Stimulated activated CD4-positive, alpha-beta T cell treated with anti-CD3 and anti-CD28 coated beads, TNF-alpha, amount 100 ng/mL, for 1 hour (primary cell): ENCODE measurements at places on chromosomes 5 and 9.

DNA sequence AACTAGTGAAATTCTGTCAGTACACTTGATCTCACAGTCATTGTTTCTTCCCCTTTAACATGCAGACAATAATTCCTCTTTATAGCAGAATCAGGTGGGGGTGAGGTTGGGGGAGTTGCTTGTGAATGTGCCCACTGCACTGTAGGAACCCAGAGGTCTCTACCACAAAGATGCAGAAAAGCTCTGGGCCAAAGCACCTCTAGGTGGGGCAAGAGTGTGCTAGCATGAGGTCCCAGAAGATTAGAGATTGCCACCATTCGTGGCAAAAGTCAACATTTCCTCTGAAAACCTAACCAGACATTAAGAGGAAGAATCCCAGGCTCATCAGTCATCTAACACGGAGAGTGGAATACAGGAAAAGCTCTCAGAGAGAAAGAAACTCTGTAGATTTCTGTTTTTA is 74.5 kb downstream of the PTCD2 start:
- no peak for DNase-seq

DNA sequence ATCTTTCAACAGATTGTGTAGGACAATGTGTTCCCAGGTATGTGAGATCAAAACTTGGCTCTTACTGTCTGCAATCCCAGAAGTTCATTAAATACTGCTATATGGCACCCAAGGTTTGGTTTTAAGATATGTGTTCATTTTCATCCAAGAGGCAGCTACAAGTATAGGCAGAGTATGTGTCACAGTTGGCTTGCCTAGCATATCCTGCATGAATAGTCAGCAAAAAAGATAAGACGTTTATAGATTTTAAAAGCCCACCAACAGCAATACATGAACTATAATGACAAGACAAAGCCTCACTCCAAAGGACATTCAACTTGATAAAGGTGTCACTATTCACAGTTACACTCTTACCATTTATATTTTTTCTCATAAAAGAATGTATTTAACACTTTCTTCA is 99.1 kb downstream of the BNC2 start:
- DNase-seq = no peak

- no peak for DNase-seq
Measured at GRCh38 chr5:34447424-34447823, 208.7 kb upstream of the RAI14 start.

DNA sequence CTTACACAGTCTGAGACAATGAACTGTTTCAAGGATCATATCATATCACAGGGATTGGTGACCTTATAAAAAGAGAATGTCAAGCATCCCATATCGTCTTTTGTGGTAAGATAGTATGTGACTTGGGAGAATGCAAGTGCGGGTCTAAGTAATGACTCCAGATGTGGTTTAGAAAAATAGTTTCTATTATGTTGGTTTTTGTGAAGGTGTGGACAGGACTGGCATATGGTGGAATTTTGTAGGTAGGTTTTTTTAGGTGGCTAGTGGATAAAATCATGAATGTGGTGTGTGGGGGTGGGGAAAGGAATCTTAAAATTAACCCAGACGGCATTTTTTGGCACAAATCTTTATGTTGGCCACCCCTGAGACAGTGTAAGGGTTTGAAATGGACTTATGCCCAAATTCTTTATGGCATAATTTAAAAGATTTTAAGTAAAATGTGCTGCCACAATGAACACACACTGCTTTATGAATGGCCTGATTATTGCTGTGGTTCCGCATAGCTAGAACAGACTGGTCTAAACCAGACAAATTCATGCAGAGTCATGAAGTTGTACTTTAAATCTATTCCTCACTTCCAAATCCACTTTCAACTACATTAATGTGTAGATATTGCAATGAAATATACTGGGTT is 204.8 kb upstream of the HAPLN1 start:
- no peak for DNase-seq

GRCh38 chr5:93579692-93580062 is 1.3 kb downstream of the NR2F1-AS1 start:
- DNase-seq = no peak

- no peak for DNase-seq
Measured at GRCh38 chr9:98625728-98626127, 83.0 kb downstream of the GABBR2 start.

- DNase-seq = peak; percentile 13
Measured at GRCh38 chr9:133604214-133604613, 5.0 kb downstream of the FAM163B start.

- no peak for DNase-seq
Measured at GRCh38 chr9:130837002-130837511, 2.0 kb downstream of the ABL1 start.

GRCh38 chr9:20490246-20490834 is 132.0 kb downstream of the MLLT3 start:
- DNase-seq = no peak

DNA sequence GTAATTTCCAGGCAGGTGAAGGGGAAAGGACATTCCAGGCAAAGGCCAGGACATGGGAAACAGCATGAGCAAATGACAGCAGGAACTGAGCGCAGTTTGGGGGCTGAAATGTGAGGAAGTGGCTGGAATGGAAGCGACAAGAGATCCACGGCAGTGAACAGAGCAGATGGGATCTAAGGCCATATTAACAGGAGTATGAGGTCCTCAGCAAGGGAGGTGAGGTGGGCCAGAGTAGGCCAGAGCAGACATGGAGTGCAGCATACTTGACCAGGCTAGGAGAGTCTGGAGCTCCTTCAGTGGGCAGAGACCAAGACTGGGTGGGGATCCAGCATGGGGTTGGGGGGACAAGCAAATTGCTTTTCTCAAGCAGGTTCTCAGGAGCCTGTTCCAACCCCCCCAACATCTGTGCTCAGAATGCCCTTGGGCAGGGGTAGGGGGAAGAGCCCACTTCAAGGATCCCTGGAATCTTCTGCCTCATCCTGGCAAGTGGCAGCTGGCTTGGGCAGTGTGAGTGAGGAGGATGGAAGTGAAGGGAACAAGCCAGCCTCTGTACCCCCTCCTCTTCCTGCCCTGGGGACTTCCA is 34.5 kb downstream of the DAB2IP start:
- no peak for DNase-seq

GRCh38 chr9:97907046-97907445 is 15.3 kb downstream of the TRMO start:
- no peak for DNase-seq

DNA sequence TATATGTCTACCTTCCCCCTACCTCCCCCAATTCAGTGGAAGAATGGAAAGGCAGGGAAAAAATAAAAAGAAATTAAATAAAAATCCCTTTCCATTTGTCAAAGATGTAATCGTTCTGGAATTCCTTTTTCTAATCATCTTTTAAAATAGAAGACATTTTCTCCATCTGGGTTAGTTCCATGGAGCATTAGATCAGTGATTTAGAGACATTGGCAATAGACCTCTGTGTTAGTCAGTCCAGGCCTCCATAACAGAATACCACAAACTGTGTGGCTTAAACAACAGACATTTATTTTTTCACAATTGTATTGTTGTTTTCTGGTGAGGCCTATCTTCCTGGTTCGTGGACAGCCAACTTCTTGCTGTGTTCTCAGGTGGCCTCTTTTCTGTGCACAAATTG is 516.6 kb upstream of the DAB2 start:
- DNase-seq = no peak

GRCh38 chr5:68554571-68555279 is 339.2 kb downstream of the PIK3R1 start:
- no peak for DNase-seq

GRCh38 chr5:126808521-126808988 is 31.6 kb downstream of the LMNB1 start:
- DNase-seq = no peak

- DNase-seq = no peak
Measured at GRCh38 chr9:71891557-71892189, 19.3 kb downstream of the ABHD17B start.

- DNase-seq = no peak
Measured at GRCh38 chr9:133998915-133999595, 6.9 kb upstream of the VAV2 start.

DNA sequence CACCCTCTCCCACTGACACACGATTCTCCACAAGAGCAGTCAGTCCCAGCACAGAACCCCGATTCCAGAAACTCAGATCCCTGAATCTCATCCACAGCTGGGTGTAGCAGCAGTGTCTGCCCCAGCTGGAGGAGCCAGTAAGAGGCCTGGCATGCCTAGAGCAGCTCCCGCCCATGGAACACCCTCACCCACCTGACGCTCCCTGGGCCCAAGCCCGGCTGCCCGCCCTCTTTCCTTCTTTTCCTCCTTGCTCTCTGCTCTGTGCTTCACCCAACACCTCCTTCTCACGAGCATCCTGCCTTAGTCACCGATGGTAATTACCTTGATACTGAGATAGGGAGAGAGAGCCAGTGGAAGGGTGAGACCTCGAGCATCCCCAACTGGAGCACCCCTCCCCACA is 8.7 kb downstream of the PCDH1 start:
- no peak for DNase-seq

GRCh38 chr5:130400091-130400490 is 495.8 kb downstream of the CHSY3 start:
- no peak for DNase-seq

GRCh38 chr5:79032031-79032695 is 37.3 kb downstream of the DMGDH start:
- no peak for DNase-seq

DNA sequence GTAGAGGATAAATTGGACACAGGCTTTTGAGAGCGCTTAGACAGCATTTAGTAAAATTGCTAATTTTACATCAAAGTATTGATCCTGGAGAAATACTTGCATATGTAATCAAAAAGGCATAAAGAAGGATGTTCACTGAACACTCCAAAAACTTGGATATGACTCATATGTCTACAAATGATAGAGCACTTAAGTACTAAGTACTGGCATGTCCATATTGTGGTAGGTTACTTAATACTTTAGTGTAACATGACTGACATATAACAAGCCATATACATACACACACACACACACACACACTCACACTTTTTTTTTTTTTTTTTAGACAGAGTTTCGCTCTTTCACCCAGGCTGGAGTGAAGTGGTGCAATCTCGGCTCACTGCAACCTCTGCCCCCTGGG is 361.9 kb downstream of the ARHGEF28 start:
- no peak for DNase-seq

- DNase-seq = no peak
Measured at GRCh38 chr5:131285703-131286399, 22.0 kb downstream of the CDC42SE2 start.

GRCh38 chr9:97907632-97908031 is 14.7 kb downstream of the TRMO start:
- no peak for DNase-seq

GRCh38 chr5:67807439-67807888 is 408.1 kb upstream of the PIK3R1 start:
- DNase-seq = no peak

DNA sequence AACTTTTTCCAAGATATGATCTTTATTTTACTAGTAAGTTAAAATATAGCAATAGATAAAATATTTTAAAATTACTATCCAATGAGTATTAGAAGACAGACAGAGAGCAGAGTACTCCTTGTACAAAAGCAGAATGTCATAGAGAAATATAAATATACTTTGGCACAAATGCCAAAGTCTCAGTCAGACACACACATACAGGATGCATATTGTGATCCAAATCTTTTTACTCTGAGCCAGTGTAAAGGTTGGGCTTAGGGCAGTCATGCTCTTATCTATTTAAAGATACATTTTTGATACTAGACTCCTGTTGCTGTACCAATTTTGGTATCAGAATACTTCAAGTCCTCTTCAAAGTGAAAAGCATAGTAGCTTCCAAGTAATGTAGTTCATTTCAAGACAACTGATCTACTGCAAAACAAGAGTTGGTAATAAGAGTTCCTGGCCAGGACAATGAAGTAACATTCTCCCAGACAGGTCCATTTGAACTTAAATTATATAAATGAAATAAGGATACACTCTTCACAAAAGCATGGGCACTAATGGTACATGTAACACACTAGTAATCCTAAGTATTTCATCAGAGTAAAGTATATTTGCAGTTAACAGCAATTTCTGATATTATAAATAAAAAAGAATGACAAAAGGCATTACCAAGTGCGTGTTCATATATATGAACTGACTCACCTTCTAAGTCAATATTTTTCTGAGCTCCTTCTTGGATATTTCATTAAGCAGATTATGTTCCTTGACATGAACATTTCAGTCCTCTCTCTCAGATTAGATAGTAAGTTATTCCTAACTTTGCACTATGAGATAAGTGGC is 10.5 kb downstream of the PFDN1 start:
- no peak for DNase-seq

- no peak for DNase-seq
Measured at GRCh38 chr9:70340572-70340971, 73.9 kb downstream of the KLF9 start.

- DNase-seq = no peak
Measured at GRCh38 chr5:141488591-141489561, at the start of gene PCDHGC5. TSS of gene PCDHGC5 (plus strand) at chr5:141489081. CDS start at chr5:141489241, 160 bp downstream.

DNA sequence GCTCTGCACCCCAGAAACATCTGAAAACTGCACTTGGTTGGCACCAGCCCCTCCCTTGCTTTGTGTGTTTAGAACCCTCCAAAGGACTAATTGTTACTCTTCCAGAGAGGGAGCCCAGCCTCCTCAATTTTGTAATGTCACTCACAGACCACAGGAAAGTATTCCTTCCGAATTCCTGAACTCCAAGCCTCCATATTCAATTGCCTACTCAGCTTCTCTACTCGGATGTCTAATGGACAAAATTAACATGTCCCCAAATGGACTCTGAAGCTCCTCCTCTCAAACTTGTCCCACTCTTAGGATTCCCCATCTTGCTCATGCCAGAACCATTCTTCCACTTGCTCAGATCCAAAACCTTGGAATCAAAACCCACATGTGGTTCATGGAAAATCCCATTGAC is 3.9 kb upstream of the TMEM171 start:
- no peak for DNase-seq

GRCh38 chr9:31733166-31733565 is 651.3 kb upstream of the ACO1 start:
- no peak for DNase-seq

GRCh38 chr5:139104577-139105276 is 93.4 kb downstream of the SIL1 start:
- no peak for DNase-seq

- no peak for DNase-seq
Measured at GRCh38 chr5:5480481-5481111, 58.1 kb downstream of the ICE1 start.

DNA sequence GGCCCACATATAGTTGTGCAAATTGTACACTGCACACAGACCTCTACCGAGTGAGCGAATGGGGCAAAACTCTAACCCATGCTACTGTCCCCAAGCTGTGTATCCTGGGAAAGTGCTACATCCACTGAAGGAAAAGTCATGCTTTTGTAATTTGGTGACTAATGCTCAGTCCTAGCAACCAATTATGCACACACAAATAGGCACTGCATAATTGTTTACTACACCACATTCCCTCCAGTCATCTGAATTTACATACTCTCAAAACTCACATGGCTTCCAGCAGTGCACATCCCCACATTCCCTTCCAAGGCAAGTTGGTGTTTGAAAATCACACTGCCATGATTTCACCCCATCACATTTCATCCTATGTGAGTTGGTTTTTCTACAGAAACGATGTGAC is 125.9 kb upstream of the OSMR start:
- no peak for DNase-seq

DNA sequence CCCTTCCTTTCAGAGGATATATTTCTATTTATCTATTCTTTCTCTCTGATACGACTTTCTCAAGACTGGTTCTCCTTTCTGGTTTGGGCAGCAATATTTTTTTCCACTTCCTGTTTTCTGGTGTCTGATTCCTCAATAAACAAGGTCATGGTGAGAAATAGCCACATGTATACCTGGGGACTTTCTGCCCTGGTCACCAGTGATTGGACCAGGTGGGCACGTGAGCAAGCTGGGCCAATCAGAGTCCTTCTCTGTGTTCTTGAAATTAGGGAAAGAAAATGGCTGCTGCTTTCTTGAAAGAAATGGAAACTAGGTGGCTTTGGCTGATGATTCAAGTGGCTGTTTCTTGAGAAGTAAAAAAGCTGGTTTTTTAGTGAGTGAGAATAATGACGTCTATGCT is 18.4 kb upstream of the GSN start:
- no peak for DNase-seq
